ENCODE measurements at places on chromosomes 6 and 20.

DNA sequence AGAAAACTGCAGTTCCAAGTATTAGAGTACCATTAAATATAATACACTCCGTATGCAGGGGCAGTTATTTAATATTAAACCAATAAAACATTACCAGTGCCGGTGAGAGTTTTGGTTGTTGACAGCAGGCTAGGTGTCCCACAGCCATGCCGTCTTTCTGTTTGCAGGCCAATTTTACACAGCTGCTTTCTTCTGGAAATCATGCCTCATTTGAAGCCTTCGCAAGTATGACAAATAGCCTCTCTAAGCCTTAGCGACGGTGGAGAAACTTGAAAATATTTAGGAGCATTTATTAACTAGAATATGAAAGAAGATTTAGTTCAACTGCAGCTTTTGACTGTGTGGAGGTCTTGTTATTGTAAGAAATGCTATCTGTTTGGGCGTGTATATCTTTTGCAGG, 226.0 kb downstream of the BMP2 start:
- DNase-seq: no peak

DNA sequence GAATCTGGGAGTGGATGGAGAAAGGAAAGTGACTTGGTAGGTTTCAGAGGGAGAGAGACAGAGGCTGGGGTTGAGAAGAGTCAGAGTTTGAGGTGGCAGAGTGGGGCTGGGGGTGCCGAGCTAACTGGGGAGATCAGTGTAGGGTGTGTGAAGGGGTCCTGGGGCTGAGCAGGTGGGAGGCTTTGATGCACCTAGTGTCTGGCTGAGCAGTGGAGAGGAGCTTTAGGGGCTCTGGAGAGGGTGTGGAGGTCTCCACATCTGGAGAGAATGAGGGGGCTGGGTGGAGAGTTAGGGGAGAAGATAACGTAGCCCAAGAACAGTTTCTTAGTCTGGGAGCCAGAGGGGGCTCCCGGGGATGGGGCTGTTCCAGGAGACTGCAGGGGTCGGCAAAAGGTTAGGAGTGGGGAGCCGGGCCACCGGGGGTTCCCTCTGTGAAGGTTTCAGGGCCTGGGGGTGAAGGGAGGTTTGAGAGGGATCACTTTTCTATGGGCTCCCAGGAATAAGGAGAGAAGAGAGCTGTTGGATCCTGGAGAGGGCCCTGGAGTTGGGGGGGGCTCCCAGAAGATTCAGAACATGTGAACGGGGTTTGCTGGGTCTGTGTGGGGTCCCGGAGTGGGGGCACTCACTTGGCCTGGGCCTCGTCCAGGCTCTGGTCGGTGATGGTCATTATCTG, 797 bp downstream of the PBX2 start:
- no peak for DNase-seq

- DNase-seq: no peak
Measured at GRCh38 chr6:36387440-36388303, at the start of gene ETV7. ETV7 (minus strand) TSS chr6:36387669; CDS start chr6:36387541, 128 bp downstream.

DNA sequence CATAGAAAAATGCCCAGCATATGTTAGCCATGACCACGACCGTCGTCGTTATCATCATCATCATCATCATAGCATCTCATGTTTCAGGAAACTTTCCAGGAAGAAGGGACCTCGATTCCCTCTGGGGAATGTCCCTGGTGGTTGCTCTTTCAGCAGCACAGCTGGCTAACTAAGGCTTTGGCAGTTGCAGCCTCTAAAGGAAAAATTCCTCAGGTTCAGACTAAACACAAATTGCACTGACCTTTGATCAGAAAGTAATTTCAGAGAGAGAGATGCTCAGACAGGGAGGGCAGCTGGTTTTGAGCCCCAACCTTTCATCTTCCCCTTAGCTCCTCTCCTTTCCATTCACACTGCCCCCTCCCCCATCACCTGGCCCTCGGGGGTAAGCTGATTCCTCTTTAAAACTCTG, 5.6 kb upstream of the CFB start:
- peak; percentile 29 for DNase-seq

DNA sequence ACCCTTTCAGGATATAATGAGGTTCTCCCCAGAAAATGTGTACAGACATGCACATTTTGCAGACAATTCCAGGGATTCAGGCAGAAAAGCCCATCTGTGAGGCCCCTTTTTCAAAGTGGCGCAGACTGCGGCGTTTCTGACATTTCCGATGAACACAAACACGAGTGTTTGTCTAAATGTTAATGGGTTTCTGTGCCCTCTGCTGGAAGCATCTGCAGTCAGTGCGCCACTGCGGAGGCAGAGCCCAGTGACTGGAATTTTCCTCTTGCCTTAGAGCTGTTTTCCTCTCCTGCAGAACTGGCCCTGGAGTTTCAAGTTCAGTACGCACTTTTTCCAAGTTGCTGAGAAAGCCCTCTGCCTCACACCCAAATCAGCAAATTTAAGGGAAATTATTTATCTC, 15.3 kb downstream of the ANKRD60 start:
- no peak for DNase-seq

- peak; percentile 96 for DNase-seq
Measured at GRCh38 chr6:2432292-2432691, 186.9 kb upstream of the GMDS start.

GRCh38 chr6:126955621-126956020, 162.8 kb upstream of the RSPO3 start:
- DNase-seq: no peak

DNA sequence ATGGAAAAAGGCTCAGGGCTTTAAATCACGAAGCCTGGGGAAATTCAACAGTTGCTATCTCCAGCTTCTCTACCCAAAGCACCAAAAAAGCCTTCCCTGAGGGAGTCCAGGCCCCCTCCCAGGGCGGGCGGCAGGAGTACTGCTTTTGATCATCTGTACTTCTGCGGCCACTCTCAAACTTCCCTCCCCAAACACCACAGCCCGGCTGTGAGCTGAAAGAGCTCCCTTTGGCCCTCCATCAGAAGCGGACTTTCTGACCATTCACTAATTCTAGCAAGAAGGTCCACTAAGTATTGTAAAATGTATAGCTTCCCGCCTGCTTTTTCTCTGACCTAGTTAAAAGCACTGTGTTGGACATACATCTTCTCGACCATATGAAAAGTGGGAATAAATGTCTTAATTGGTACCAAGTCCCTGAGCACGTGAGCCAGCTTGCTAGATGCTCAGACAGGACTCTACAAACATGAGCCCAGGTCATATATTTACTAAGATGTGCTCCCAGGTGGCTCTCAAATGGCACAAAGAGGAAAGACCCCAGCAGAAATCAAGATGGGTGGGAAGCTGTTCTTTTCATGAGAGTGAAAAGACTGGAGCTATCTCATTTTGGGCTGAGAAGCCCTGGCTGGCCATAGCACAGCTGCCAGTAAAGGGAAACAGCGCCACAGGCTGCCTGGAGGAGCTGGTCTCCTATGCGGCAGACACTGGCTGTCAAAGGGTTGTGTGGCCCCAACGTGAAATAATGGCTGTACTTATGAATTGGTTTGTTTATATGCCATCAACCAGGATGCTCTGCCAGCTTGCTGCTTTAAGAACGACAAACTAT, 58.6 kb downstream of the GFOD1 start:
- no peak for DNase-seq

DNA sequence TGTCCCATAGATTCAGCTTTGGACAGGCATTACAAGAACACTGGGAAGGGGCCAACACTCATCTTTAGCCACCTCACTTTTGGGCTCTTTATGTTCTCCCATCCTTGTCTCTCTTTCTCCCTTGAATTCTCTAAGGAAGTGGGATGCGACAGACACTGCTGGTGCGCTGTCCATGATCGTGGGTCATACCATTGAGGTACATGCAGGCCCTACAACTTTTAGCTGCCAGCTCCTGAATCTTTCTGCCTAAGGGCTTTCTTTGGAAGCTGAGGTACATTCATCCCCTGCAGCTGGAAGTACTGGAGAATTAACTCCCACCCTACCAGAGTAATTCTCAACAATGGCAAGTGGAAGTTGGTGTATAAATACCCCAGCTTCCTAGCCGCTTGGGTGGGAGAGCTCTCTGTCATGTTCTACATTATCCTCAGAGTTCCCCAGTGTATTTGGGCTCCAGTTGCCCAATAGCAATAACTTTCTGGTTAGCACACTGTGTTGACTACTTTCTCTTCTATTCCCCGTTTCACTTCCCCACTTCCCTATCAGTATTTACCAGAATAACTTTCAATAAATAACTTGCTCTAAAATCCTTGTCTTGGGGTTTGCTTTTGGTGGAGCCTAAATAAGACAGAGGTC, 309.4 kb upstream of the RNF24 start:
- DNase-seq: no peak

DNA sequence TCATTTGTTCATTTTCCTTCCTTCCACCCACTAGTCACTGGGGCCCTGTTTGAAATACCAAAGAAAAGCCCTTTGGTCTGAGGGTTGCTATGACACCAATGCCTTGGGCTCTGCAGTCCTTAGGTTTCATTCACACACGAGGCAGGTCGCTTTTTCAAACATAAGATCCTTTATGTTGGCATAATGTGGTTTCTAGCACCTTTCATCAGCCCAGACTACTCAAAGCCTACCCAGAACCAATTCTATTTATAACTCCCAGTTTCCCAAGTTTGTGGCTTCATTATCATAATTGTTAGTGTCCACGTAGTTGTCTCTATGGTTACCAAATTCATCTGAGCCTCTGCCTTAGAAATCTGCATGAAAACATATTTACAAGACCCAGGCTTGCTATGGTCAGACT, 6.6 kb upstream of the TP53RK start:
- DNase-seq: peak; percentile 48
